K562 (cell line): ENCODE measurements at places on chromosomes 2 and 18. TPM values are rescaled to one million over a fixed set of nuclear protein-coding genes. Genes with fewer than 3 reads are reported as not detected.

Gene UGT1A10
- total RNA-seq = not detected in 2 replicates

Gene LYPD6B
- not detected in 2 replicates for total RNA-seq

Gene OXER1
- total RNA-seq = not detected in 2 replicates

Gene IL1R2
- total RNA-seq = 0.13 TPM in 1 of 2 replicates, not detected in the other

Gene LOXL3
- 0.58 and 0.76 TPM in 2 replicates for total RNA-seq

Gene WDCP
- 30.4 and 31.0 TPM in 2 replicates for total RNA-seq

Gene RBM44
- total RNA-seq = 0.04 and 0.07 TPM in 2 replicates

Gene PAX8
- total RNA-seq = 1.3 and 2.1 TPM in 2 replicates

Gene GAREM2
- total RNA-seq = 11.5 and 12.4 TPM in 2 replicates

Gene ZNF804A
- total RNA-seq = 0.47 and 0.73 TPM in 2 replicates

Gene PDCD1
- total RNA-seq = 0.87 and 1.0 TPM in 2 replicates

Gene CPLX4
- total RNA-seq = not detected in 2 replicates

Gene CPO
- total RNA-seq = not detected in 2 replicates

Gene DSG2
- total RNA-seq = 41.3 and 43.0 TPM in 2 replicates

Gene CYB5A
- total RNA-seq = 13.8 and 14.1 TPM in 2 replicates

Gene LYG2
- total RNA-seq = not detected in 2 replicates

Gene CEP76
- 14.4 and 19.3 TPM in 2 replicates for total RNA-seq

Gene BUB1
- total RNA-seq = 88.8 and 93.0 TPM in 2 replicates

Gene CFC1
- total RNA-seq = not detected in 2 replicates

Gene CCDC74B
- total RNA-seq = 1.0 and 1.4 TPM in 2 replicates

Gene EGR4
- not detected in 2 replicates for total RNA-seq

Gene IL1RN
- not detected in 2 replicates for total RNA-seq

Gene AOX1
- 0.55 and 0.69 TPM in 2 replicates for total RNA-seq

Gene SLC9A4
- 0.04 and 0.07 TPM in 2 replicates for total RNA-seq

Gene FRZB
- total RNA-seq = not detected in 2 replicates

Gene SOX11
- 0.02 TPM in 1 of 2 replicates, not detected in the other for total RNA-seq

Gene UGT1A4
- not detected in 2 replicates for total RNA-seq

Gene RTKN
- total RNA-seq = 6.8 and 6.9 TPM in 2 replicates

Gene CROCC2
- not detected in 2 replicates for total RNA-seq

Gene TNFAIP6
- not detected in 2 replicates for total RNA-seq

Gene IL37
- total RNA-seq = not detected in 2 replicates
